ENCODE measurements at places on chromosomes 3 and 15.

DNA sequence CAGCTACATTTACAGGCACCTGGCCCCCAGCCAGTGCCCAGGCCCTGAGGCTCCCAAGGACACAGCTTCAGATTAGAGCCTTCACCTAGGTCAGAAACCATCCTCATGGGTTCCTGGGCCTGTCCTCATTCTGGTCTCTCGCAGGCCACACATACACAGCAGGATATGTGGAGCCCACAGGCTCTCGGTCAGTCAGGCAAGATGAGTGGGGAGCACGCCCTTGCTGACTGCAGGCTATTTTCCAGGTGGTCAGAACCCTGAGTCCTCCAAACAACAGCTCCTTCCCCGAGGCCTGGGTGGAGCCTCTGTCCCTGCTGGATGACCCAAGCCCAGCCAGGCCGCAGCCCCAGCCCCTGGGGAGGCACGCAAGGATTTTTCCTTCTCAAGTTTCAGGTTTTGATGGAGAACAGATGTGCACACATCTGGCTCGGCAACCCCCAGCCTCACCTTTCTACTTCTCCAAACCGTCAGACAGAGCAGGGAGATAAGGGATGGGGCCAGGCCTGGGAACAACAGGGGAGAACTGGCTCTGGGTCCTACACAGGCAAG, 1.6 kb downstream of the STRA6 start:
- H3K4me3 ChIP-seq: no peak overlapping the region
- no peak overlapping the region for H3K27ac ChIP-seq
- H3K4me1 ChIP-seq: peaks cover 4% of the 10 kb centered on the region
- DNase-seq: no peak
- H3K27me3 ChIP-seq: peaks cover 72% of the 10 kb centered on the region

DNA sequence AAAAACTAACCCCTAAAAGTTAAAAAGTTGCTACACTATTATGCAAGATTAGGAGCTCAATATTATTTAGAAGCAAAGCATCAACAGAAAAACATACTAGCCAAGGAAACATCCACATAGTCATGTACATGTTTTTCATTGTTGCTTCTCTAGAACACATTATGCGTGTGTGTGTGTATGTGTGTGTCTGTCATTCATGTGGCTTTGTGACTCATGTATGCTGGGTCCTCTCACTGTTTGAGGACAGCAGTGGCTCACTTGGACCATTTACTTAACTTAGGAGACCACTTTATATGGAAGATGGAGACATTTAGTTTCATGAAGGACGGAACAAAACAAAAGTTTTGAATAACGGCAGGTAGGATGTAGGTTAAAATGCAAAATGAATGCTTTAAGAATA, 219.4 kb upstream of the THBS1 start:
- H3K36me3 ChIP-seq: peaks cover 7% of the 10 kb centered on the region
- no peak overlapping the region for H3K4me3 ChIP-seq
- no peak overlapping the region for H3K27ac ChIP-seq
- no peak for DNase-seq
- H3K4me1 ChIP-seq: peaks cover 3% of the 10 kb centered on the region

DNA sequence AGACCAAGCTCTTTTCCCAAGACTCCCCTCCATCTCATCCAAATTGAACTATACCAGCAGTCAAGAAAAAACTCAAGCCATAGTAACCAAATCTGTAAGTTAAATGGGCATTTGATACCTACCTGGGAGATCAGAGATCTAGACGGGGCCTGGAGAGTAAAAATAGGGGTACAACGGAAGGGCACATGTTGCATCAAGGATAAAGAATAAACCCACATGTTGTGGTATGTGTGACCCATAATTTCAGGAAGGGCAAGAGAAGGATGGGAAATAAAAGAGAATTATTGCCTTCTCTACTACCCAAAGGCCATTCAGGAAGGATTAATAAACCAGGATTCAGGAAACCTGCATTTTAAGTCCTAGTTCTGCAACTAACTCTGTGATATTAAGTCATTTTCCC, 1.5 kb downstream of the TEX55 start:
- H3K27me3 ChIP-seq: no peaks in the 10 kb centered on the region
- no peak for DNase-seq
- no peak overlapping the region for H3K27ac ChIP-seq
- H3K36me3 ChIP-seq: no peaks in the 10 kb centered on the region

DNA sequence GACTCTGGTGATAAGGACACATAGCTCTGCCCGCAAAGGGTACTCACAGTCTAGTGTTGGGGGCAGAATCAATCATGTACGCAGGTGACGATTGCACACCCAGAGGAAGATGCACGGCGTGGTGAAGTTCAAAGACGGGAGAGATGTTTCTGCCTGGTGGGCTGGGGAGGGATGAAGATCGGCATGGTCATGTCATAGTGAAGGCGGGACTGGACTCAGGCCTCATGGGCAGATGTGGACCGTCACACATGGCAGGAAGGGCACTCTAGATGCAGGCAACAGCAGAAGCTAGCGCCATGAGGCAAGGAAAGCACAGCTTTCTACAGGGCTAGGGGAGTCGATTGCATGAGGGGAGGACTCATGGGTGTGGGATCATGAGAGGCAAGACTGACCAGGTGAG, 240.6 kb downstream of the OPA1 start:
- peaks cover 54% of the 10 kb centered on the region for H3K27me3 ChIP-seq
- no peaks in the 10 kb centered on the region for H3K36me3 ChIP-seq

DNA sequence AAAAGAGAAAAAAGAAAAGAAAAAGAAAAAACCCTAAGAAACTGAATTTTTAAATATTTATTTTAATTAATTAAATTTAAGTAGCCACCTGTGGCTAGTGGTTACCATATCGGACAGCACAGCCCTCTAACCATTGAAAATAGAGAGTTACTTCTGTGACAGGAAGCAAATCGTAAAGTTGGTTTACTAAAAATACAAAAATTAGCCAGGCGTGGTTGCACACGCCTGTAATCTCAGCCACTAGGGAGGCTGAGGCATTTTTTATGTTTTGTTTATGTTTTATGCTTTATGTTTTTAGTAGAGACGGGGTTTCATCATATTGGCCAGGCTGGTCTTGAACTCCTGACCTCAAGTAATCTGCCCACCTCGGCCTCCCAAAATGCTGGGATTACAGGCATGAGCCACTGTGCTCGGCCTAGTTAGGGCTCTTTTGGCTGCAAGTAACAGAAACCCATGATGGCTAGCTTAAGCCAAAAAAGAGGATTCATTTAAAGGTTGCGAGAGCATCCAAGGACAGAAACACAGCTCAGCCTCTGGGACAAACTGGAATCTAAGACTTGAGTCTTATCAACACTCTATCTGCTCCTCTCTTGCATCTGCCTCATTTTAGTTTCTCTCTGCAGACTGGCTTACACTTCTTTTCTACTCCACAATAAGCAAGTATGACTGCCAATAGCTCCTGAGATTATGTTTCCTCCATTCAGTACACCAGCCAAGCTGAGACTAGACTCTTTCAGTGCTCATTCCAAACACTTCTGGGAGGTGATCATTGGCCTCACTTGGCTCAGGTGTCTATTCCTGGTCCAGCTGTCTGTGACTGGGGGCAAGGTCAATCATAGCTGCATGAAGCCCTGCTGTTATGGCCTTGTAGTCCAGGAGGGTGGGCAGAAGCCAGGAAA, 6.8 kb upstream of the SKIL start:
- no peaks in the 10 kb centered on the region for H3K27me3 ChIP-seq
- no peak overlapping the region for H3K27ac ChIP-seq
- H3K4me3 ChIP-seq: no peak overlapping the region
- H3K4me1 ChIP-seq: peaks cover 18% of the 10 kb centered on the region
- H3K36me3 ChIP-seq: peaks cover 2% of the 10 kb centered on the region
